CD14-positive monocyte (primary cell): ENCODE measurements at places on chromosomes 3 and 15.

- DNase-seq, result no peak
Measured at GRCh38 chr15:81084716-81085115, 49.4 kb upstream of the CFAP161 start.

GRCh38 chr15:99956820-99957641, 223.8 kb upstream of the LYSMD4 start:
- DNase-seq, result no peak

GRCh38 chr15:34993412-34993811, 5.3 kb upstream of the ZNF770 start:
- DNase-seq, result no peak

DNA sequence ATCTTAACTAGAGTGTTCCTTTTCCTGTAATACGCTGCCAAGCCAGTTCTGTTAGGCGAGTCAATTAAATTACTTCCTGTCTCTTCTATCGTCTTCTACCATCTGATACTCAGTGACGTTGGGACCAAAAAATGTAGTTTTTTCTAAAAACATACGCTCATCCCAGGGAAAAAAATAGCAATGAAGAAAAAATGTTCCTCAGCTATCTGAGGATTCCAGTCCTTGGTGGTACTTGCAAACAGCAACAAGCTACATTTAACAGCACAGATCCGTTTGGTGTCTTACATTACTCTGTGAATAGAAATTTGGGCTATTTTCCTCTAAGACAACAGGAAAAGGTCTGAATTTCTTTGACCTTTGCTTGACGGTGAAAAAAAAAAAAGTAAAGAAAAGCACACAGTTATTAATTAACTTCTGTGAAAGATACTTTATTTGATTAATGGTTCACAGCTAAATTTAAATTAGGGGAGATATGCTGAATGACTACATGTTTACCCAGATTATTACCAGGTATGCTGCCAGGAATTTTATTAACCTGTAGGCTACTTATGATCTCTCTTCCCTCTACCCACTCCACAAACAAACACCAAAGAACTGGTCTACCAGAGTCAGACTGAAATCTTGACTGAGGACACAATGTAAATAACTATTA, 254.4 kb upstream of the ZPLD1 start:
- DNase-seq, result no peak

GRCh38 chr3:169581633-169582032, 81.9 kb downstream of the MECOM start:
- DNase-seq, result no peak

DNA sequence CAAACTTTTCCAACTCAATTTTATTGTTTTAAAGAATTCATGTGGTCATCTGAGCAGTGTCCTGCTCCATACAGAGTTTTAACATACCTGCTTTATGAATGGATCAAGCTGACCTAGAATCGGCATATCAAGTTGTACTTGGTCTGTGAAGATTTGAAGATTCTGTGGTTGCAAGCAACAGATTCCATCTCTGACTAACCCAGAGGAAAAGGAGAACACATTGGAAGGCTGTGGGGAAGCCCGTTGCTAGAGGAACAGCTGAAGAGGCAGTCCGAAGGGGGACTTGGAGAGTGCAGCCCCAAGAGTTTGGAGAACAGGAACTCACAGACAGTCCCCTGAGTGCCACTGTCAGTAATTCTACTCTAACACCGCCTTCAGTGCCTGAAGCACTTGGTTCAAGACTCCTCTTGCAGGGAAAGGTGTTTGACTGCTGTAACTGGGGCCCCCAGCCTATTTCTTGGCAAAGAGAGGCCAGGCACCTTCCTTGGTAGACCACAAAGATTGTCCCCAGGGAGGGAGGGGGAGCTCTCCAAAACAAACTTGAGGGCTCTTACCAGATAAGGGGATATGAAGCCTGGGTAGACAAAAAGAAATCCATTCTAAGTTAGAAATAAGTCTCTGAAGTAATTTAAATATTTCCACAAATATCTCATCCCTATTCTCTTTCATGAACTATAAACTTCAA, 88.8 kb downstream of the LARS2 start:
- no peak for DNase-seq

DNA sequence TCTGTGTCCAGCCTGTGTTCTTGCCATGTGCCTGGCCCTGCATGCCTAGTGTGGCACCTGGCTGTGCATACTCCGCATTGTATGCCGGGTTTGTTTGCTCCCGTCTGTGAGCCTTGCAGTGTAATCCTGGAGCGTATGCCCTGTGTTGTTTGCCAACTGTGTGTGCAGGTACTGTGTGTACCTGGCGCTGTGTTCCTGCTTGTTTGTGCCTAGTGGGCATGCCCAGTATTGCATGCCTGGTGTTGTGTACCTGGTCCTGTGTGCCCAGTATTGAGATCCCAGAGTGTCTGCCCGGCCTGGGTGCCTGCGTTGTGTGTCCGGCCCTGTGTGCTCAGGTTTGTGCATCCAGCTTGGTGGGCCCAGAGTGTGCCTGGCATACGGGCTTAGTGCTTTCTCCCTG, 54.5 kb upstream of the CHRNA7 start:
- no peak for DNase-seq

DNA sequence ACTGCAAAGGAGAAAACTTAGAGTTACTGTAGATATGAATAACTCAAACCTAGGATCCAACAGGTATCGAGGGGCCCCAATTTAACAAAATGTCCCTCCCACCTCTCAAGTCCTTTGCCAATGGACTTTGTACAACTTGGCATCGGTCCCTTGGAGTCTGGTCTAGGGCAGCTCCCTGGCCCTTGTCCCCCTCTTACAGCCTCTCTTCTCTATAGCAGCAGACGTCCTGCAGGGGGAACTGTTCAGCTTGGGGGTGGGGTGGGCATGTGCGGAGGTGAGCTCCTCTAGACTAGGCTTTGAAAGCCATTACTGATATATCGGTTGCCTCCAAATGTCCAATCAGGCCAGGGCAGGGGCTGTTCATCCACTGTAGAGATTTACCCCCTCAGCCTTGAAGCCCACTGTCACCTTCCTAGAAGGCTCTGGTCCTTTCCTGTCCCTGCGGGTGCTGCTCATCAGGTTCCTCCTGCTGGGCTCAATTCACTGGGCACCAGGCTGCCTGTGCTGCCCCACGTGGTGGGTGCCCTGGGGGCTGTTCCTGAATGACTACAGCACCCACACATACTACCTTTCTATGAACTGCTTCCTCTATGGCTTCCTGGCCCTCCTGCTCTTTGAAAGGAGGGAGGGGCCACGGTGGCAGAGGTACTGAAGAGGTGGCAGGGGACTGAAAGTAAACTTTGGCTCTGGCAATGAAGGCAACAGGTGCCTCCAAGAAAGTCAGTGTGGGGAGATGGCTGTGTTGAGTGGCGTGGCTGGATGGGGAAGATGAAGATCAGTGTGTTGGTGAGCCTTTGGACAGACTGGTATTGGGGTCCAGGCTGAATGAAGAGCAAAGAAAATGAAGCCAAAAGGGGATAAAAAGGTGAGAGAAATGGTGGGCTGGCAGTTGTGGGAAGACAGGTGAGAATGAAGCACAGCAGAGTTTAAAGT, 78.8 kb upstream of the MEX3B start:
- no peak for DNase-seq

GRCh38 chr15:59438625-59439290, 772 bp downstream of the FAM81A start:
- no peak for DNase-seq

DNA sequence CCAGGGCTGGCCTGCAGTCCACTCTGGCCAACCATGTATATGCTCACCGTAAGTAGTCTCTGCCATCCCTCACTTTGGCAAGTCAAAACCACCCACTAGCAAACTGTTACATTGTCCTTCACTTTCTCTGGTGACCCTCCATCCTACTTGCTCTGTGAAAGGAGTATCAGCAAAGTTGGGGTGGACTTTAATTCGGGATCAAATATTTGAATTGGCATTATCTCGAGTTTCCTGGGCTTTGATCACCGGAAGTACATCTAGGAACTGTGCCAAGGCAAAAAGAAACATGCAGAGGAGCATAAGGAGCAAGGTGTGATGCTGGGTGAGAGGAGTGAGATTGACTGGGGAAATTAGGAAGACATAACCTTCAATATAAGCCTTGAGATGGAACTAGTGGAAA, 188.9 kb upstream of the P2RY1 start:
- no peak for DNase-seq

DNA sequence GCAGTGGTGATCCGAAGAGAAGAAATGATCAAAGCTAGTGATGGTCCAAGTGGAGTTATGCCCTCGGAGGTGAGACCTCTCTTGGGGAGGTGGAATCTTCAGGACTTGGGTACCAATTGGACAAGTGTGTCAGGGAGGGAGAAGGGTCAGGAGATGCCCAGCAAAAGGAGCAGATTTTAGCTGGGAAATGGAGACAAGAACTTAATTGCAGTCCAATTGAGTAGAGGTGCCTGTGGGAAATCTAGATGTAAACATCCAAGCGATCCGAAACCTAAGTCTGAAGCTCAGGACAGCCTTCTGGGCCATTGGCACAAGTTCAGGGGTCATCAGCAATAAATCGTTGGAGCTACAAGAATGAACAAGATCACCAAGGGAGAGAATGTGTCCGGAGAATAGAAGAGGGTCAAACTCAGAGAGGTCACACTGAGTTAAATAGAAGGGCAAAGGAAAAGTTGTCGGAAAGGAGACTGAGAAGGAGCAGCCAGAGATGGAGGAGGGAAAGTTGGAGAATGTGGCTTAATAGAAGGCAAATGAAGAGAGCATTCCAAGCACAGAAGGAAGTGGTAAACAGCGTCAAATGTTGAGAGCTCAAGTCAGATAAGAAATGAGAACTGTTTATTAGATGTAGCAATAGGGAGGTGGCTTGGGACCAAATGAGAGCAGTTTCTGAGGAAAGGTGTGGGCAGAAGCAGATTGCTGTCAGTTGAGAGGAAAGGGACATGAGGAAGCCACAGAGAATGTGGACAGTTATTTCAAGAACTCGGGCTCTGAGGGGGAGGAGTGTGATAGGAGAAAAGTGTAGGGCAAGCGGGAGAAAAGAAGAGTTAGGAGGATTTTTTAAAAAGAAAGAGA, 64.2 kb upstream of the FNDC3B start:
- DNase-seq, result no peak

GRCh38 chr3:97721446-97721845, 43.1 kb upstream of the ARL6 start:
- DNase-seq, result no peak

DNA sequence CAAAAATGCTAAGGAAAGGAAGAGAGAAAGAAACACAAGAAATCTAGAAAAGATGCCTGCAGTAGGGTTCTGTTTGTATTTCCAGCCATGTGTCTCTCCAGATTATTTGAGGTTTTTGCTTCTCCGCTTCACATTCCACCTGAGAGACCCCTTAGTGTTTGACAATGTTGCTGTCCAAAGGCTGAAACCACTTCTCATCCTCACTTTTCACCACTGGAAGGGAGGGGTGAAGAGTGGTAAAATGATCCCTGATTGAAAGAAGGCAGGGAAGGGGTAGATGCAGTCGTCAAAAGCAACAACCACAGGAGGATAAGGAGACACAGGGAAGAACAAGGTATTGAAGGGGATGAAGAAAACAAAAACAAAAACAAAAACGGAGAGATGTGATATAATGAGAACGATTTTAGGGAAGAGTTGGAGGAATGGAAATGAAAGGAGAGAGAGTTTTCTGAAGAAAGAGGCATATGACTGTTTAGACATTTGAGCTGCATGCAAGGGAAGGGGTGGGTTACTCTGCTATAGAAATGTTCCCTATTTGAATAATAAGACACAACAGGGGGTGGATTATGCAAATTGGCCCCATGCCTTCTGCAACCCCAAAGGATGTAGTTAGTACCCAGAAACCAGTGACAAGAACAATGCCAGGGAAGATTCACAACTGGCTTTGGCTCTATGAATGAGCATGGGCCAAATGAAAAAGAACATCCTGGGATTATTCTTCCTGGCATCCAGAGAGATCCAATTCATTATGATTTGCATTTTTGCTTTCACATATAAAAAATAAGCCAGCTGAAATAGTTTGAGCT, 235.9 kb downstream of the GAP43 start:
- no peak for DNase-seq

DNA sequence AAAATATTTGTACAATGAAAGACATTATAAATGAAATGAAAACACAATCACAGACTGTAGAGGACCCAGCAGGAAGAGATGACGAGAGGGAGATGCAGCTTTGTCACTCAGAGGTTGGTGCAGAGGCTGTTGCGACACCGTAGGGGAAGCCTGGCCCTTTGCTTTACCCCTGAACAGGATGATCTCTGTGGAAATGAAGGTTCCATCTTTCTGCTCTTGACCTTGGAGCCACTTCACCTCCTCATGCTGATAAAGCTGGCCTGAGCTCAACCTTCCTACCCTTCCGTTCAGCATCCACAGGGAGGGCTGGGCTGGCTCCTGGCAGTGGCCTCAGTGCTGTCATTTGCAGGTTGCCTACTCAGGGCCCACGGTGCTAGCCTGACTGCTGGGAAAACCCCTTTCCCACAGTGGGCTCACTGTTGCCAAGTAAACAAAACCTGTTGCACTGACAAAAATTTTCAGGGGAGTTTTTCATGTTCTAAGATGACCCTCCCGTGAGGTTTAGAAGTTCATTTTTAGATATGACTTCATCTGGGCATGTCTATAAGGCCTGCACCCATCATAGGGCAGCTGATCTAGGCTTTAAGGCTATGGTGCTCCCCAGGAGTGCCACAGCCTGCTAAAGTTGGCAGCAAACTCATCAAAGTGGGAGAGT, 3.0 kb upstream of the CD80 start:
- DNase-seq, result peak; percentile 97

DNA sequence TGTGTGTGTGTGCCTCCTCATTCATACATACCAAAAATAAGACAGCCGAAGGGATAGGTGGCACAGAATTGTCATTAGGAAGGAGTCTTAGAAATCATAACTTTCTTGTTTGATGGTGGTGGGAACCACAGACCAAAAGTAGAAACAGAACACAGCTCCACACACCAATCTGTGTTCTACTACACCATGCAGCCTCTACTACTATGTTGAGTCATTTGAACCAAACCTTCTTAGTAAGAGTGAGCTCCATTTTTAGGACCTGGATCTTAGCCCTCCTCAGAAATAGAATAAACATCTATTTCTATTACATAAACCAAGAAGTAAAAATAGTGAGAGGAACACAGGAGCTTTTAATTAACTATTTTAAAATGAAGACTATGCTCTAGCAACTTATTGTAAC, 27.9 kb upstream of the PLCH1 start:
- DNase-seq, result no peak

DNA sequence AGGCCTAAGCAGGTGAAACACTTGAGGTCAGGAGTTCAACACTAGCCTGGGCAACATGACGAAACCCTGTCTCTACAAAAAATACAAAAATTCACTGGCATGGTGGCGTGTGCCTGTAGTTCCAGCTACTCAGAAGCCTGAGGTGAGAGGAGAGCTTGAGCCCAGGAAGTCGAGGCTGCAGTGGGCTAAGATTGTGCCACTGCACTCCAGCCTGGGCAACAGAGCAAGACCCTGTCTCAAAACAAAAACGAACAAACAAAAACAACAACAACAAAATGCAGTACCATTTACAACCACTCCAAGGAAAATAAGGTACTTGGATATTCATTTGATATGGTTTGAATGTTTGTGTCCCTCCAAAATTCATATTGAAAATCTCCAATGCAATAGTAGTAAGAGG, 15.6 kb upstream of the TRANK1 start:
- DNase-seq, result no peak

DNA sequence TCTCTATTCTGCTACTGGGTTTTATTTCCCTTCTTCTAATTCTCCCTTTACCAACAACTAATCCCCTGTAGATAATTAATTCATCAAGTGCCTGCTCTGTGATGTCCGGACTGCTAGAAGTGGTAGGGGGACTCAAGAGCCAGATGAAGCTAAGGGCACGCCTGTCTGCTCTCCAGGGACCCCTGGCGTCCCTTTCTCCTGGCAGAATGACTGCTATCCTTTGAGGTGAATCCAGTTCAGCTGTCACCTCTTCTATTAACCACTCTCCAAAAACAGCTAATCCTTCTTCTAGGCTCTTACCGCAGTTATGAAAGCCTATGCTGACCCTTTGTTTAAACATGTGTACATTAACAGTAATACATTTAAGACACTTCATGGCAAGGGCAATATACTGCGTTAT, 1.4 kb upstream of the CHRNA7 start:
- no peak for DNase-seq
